Skin of body (tissue), 3 donors: ENCODE measurements at places on chromosomes 2 and 18.
A peak's percentile ranks its signal among the peaks of the same experiment; 100 is the strongest.

- DNase-seq, result no peak
These were observed 576.7 kb upstream of the ZEB2 start for GRCh38 chr2:145096582-145096981.

- no peak for DNase-seq
These were observed at the start of gene DLX1 for GRCh38 chr2:172085460-172086159. TSS of gene DLX1 (plus strand) at chr2:172085507. CDS start at chr2:172085678, 171 bp downstream.

DNA sequence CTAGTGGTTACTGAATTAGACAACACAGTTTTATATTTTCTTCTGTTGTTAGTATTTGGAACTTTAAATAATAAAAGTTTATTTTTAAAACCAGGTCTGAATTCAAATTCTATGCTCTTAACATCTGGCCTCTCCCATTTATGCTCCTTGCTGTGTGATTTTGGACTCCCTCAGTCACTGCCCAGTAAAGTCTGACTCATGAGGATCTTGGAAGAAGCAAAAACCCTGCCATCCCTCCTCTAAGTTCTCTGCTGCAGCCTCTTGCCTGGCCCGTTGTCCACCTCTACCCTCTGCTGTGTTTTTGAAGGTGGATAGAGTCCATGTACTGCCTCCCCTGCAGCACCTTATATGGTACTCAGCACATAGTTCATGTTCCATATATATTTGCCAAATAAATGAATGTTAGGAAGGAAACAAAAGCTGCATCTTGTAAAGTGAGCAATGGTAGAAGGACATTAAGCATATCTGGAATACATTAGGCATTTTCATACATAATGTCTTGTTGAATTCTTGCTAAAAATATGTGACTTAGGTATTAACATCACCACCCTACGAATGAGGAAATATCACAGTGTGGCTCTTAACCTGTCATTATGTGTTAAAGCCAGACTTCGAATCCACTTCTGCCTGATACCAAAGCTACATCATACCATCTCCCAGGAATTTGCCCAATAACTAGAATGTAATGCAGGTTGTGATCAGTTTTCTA is 62.1 kb downstream of the THNSL2 start:
- no peak for DNase-seq

DNA sequence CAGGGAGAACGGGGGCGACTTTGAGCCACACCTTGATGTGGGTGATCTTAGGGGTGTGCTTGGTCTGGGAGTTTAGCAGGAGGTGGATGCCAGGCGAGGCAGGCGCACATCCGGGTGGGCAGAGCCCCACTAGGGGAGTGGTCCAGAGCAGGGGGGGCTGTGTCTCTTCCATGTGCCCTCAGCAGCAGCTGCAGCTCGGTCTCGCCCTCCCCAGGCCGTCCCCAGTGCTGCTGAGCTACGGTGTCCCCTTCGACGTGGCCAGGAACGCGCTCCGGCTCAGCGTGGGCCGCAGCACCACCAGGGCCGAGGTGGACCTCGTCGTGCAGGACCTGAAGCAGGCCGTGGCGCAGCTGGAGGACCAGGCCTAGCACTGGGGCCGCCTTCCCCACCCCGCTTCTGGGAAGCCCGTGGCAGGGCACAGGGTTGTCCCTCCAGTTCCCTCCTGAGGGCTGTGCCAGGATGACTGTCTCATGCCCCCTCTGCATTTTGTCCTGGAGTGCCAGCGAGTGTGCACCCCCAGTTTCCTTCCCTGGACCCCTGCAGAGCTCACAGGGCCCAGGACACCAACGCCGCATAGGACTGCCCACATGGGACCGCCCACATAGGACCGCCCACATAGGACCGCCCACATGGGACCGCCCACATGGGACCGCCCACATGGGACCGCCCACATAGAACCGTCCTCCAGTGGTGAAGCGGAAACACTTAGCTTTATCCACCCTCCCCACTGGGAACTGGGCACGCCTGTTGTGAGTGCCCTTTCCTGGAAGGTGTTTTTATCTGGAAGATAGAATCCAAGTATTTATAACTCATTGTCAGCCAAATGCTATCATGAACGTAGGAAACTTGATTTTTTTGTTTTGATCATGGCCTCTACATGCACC is 1.9 kb upstream of the ESPNL start:
- no peak for DNase-seq

GRCh38 chr18:43141208-43141607 is 25.7 kb upstream of the RIT2 start:
- DNase-seq, result no peak

GRCh38 chr2:121336528-121337294 is 51.7 kb upstream of the TFCP2L1 start:
- DNase-seq, result no peak

- DNase-seq, result no peak
These were observed 7.2 kb upstream of the DCTN1 start for GRCh38 chr2:74387346-74387745.

GRCh38 chr2:50344509-50345106 is 687.3 kb downstream of the NRXN1 start:
- no peak for DNase-seq

- DNase-seq, result no peak
These were observed 523.5 kb upstream of the ZEB2 start for GRCh38 chr2:145043399-145043834.

DNA sequence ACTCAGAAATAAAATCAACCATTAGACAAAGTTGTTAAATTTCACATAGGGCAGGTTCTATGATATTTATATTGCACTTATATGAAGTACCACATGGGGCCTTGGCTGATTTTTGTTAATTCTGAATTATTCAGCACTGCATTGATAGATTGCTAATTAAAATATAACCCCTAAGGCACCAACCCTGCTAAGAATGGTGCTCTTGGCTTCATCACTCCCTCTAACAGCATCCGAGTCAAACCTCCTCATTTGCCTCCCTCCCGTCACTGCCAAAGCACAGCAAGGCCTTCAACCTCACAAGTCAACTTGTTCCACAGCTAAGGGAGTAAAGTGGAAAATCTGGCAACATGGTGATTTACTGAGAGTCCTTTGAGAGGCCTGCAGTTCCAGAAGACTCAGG is 27.0 kb downstream of the MYO5B start:
- DNase-seq, result no peak

GRCh38 chr18:29172756-29173067 is 995.8 kb upstream of the CDH2 start:
- peak; percentile 69 for DNase-seq

DNA sequence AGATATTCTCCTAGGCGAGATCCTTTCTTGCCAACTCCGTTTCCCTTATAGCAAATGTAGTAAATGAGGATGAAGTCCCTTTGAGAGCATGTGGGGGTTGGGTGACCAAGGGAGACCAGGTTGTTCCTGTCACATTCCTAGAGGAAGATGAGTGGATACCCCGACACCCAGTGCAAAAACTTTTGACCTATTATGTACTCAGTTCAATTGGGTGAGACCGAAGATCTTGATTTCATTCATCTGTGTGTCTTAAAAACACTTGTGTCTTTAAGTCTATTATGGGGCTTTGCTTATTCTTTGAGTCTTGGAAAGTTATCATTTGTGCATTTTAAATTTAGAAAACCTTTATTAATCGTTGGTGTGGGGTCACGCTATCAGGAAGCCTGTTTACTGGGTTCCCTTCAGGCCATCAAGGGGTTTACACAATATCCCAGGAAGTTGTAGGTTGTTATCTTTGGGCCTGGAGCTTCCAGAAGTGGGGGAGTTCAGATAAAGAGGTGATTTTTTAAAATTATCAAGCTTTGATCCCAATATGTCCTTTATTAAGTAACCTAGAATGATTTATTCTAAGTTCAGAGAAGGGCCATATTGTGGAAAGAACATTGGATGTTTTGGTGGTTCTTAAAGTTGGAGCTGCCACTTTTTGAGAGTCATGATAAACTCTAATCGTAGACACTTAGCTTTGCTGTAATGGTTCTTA is 2.8 kb downstream of the RHOB start:
- no peak for DNase-seq

GRCh38 chr2:60741576-60741975 is 14.5 kb upstream of the PAPOLG start:
- no peak for DNase-seq

DNA sequence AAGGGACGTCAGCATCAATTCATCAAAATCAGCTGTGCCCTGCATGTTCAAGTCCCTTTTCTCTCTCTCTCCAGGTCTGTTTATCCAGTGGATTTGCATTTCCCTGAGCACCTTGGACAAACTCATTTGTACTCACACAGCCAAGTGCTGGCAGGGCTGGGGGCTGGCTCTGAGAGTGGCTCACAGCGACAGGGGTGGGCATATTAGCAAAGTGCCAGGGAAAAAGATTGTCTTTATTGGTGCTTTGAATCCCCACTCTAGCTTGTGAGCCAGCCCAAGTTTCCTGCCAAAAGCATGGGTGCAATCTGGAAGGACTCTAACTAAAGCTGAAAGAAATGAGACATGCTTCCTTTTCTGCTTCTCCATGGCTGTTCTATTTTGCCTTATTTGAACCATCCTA is 56.6 kb downstream of the ACOXL start:
- peak; percentile 11 for DNase-seq

- DNase-seq, result no peak
These were observed 61.1 kb downstream of the GNAL start for GRCh38 chr18:11750171-11750570.
